ENCODE measurements at places on chromosomes 3 and 15.
A peak's percentile ranks its signal among the peaks of the same experiment; 100 is the strongest.

GRCh38 chr15:68706256-68706655 is 114.4 kb downstream of the ANP32A start:
- DNase-seq: no peak

GRCh38 chr3:55746808-55747413 is 259.8 kb upstream of the WNT5A start:
- no peak for DNase-seq

DNA sequence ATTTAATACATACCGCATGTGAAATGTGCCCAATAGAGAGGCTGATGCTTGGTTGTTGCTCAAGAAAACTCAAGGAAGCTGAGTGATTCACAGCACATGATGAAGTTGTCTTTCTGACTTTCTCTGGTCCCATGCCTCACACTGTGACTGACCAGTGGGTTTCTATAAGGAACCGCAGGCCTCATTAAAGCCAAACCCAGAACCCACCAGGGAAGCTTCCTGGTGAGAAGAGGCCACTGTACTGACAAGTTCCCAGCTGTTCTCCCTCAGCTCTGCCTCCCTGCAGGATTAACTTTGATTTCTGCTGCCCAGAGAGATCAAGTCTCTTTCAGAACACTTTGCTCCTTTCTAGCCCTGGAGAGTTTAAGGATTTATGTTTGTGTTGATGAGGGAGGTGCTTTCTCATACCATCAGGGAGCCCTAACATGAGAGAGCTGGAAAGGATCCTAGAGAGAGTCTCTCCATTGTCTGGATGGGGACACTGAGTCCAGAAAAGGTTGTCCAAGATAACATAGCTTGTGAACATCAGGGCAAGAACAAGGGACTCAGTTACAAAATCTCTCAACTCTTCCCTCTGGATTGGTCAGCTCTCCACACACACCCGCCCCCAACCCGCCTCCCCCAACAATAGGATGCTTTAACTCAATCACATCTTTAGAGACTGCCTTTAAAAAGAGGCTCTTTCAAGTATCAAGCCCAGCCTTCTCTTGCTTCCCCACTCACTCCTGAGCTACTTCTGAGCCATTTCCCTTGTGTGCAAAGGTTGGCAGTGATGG is 303.2 kb upstream of the TLE3 start:
- DNase-seq: no peak

DNA sequence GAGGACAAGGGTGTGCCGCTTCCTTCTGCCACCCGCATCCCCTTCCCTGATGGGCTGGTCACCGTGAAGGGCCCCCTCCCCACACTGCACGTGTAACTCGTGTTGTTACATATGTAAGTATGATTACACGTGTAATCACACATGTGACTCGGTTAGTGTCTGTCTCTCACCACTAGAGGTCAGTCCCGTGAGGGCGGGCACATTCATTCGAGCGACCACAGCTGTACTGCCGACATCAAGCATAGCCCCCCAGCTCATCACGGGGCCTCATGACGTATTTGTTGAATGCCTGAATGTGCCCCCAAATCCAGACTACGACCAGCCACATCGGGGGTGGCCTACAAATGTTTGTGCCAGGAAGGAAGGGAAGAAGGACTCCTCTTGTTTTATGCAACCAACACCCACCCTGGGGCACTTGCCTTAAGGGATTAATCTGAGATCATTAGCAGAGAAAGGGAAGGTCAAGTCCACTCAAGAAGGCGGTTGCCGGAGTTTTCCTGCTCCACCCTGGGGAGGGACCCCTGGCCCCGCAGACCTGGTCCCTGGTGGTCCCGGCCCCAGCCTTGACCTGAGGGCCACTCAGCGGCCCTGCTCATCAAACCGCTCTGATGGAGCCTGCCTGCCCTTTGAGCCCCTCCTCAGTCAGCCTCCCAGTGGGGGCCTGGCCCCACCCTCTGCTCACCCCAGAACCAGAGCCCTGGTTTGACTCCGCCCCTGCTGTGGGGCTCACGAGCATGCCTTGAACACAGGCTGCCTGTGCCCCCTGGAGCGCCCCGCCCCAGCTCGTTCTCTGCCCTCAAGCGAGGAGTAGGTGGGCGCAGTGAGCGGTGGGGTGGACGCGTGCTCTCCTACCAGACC is 52.8 kb downstream of the RGMA start:
- DNase-seq: peak; percentile 57

DNA sequence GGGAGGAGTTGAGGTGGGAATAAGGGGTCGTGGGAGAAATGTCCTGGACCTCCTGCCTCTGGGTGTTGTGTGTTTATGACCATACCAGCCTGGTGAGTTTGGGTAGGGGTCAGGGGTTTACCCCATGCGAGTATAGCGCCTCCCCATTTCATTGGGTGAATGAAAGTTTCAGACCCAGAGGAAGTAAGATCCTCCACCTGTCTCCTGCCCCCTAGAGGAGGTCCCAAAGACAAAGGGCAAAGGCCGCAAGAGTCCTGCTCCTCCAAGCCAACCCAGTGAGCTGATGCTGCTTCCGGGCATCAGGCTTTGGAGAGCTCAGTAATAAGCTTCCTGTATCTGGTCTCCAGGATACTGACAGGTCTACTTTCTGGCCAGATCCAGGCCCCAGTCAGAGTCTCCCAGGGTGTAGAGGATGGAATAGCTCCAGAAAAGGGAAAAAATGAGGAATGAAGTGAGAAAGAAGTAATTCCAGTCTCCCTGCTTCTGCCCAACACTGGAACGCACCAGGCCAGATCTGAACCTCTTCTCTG is 6.4 kb upstream of the TBC1D21 start:
- no peak for DNase-seq

DNA sequence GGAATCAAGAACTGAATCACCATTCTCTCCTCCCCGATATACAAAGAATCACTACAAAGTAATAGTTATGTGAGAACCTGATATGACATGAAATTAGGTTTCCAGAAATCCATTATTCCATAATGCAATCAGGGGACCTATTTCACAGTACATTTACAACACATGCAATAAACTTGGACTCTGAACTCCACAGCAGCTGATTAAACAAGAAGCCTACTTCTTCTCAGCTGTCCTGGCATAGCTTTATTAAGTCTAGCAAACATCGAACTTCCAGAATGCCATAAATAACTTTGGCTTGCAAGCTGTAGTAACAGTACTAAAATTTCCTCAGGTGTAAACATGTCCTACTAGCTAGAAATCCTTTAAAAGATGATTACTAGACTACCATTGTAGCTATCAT is 17.8 kb downstream of the PDCD10 start:
- no peak for DNase-seq

DNA sequence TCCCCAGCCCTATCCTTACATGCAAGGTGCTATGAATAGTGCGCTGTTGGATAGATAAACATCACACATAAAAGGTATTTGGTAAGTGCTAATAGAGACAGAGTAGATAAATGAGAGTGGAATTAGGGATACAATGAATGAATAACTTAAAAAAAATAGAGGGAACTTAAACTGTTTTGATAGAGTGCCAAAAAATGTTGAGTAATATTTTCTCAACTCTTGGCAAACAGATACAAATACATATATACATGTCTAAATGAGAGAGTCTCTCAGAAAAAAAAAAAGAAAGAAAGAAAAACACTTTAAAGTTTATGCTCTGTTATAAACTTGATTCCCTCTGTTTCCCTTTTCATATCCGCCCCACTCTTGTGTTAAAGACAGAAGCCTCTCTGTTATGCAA is 667.4 kb downstream of the ROBO2 start:
- no peak for DNase-seq

- no peak for DNase-seq
Observed at GRCh38 chr3:152091725-152092124, 177.0 kb upstream of the MBNL1 start.

- peak; percentile 51 for DNase-seq
Observed at GRCh38 chr15:81315452-81316175, 8.3 kb downstream of the STARD5 start.
